Upper lobe of right lung (tissue), 1 donor: ENCODE measurements at places on chromosomes 5 and 9.

DNA sequence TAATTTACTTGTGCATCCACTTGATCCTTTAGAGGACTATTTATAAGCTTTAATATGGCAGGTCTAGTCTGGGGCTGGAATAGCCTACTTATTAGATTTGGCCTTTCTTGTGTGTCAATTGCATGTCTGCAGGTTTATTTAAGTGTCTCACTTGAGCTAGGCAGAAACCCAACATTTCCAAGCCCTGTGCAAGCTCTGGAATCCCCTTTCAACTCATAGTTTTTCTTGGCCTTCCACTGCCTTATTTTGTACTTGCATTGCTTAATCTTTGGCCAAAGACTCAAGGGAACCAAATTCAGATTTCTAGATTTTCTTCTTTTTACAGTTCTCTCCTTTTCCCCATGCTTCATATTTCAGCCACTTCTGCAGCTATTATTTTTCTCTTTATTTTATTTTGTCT is 102.4 kb upstream of the RFX3 start:
- no peak for DNase-seq

DNA sequence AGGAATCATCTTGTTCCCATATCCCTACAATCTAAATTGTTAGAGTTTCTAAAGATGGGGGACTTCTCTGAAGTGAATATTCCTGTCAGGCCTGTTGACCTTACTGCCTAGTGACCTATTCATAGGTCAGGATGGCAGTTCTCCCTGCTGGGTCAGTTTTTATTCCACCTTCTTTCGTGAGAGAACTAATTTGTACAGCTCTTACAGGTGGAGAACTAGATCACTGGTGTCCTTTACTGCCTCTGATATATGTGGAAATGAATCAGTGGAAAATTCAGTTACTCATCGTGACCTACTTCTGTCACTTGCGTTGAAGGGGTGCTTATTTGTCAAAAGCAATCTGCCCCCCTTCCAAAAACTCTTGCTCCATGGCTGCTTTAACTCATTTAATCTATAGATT is 164.9 kb downstream of the CD180 start:
- no peak for DNase-seq

DNA sequence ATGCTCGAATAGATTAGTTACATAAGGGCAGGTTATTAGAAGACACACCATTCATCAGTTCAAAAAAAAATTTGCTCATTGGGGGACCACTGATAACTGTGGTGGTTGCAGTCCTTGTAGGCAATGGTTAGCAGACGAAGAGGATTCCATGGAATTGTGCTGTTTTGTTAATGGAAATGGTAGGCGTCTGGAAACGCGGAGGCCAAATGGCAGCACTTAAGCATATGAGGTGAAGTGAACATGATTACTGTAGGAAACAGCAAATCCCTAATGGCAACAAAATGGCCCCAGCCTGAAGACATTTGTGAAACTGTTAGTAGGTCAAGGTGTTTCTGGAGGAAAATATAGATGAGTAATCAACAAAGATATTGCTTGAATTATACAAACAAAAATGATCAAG is 535.4 kb upstream of the PTPRD start:
- no peak for DNase-seq

DNA sequence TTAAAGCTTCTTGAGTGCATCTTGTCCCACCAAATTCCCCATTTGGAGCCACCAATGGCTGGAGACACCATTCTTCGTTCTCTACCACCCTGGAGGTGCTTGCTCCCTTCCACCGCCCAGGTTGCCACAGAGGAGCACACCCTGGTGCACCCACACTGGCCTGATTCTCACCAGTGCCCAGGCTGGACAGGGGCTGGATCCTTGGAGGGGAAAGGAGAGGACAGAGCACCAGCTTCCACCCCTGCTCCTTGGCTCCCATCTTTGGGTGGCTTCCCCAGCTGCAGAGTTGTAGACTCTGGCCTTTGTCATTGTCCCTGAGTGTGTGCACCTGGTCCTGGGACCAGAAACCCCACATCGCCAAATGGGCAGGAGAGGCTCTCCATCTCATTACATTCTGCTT is 21.9 kb upstream of the CTSV start:
- no peak for DNase-seq

- no peak for DNase-seq
These were observed 629.6 kb upstream of the DMAC1 start for GRCh38 chr9:8429157-8429556.

GRCh38 chr9:28004900-28005299 is 431.6 kb upstream of the C9orf72 start:
- no peak for DNase-seq
